ENCODE measurements at places on chromosomes 12 and 14.
A peak's percentile ranks its signal among the peaks of the same experiment; 100 is the strongest.

DNA sequence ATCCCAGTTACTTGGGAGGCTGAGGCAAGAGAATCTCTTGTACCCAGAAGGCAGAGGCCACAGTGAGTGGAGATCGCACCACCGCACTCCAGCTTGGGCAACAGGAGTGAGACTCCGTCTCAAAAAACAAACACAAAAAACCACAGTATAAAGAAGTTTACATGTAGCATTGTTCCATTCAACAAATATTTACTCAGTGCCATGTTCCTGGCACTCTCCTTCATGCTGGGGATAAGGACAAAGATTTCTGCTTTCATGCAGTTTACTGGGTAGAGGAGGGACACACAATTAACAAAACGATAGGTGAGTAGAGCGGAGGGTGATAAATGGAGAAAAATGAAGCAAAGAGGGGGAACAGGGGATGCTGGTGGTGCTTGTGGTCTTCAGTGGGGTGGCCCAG lies 68.2 kb upstream of the OVCH1 start:
- no peak for DNase-seq

- DNase-seq, result no peak
Measured at GRCh38 chr12:24860546-24860945, 88.4 kb downstream of the BCAT1 start.

- no peak for DNase-seq
Measured at GRCh38 chr14:54278087-54278486, 118.7 kb upstream of the CDKN3 start.

GRCh38 chr12:27667540-27667939 lies 28.7 kb upstream of the REP15 start:
- no peak for DNase-seq

DNA sequence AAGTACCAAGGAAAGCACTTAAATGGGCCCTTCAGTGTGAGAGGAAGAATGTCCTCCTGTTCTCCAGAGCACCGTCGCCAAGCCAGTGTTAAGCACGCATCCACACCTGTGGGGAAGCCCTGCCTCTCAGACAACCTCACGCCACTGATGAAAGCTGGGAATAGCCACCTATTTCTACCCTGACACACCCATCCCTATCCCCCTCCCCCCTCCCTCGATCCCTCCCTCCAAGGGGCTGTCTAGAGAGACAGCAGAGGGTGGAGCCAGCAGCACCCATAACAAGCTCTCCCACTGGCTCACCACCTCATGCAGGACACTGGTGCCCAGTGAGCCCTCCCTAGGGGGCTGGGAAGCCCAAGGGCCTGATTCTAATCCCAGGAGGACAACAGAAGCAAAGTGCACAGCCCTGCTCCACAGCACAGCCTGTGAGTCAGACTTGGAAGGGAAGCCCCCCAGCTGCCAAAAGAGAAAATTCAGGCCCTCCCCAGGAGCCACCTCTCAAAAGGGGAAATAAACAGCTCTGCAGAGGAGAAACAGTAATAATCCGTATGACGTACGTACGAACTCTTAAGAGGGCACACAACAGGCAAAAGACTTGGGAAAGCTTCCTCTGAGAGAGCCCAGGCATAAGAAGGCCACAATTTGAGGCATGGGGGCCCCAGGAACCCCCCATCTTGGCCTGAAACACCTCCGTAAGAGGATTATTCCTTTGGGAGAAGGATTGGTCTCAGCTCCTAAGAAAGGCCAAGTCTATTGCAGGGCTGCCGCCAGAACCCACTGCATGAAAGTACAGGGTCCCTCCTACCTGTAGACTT lies 7.8 kb downstream of the PITPNM2 start:
- peak; percentile 12 for DNase-seq

DNA sequence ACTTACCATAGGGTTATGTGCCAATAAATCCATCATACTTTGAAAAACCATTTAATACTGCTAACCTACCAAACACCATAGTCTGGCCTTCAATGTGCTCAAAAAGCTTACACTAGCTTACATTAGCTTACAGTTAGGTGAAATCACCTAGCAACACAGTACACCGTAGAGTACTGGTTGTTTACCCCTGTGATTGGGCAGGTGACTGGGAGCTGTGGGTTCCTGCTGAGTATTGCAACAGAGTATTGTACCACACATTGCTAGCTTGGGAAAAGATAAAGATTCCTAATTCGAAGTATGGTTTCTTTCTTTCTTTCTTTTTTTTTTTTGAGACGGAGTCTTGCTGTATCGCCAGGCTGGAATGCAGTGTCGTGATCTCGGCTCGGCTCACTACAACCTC lies 5.6 kb downstream of the ATP5MC2 start:
- DNase-seq, result no peak

- DNase-seq, result no peak
Measured at GRCh38 chr12:2637371-2637770, 157.4 kb upstream of the FKBP4 start.

Data from SIG-M5 (cell line).